ENCODE measurements at places on chromosomes 1 and 21.

DNA sequence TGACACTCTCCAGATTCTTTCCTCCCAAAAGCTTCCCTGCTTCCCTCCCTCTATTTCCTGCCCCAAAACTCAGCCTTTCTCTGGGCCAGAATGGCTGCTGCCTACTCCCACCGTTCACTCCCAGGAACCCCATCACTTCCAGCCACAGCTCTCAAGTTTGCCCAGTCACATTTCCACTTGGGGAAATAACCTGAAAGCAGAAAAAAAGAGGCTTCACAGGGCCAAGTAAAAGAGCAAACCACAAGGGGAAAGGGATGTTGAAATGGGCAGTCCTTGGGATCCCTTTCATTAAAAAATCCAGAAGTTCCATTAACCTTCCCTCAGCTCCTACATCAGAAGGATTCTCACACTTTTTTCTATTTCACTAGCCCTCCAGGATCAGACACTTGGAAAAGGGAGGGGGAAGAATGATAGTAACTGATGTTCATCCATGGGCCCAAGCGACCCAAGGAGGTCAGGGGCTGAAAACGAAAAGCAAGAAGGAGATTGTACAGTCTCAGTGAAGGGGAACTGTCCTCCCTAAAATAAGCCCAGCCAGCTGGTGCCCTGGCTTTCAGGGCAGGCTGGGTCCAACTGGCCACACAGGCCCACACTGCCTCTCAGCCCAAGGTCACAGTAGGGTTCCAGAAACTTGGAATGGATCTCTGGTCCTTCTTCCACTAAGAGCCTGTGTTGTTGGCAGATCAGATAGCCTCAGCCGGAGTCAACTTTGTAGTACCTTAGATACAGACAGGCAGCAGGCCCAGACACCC is 49.7 kb downstream of the DMAP1 start:
- DNase-seq, result no peak

GRCh38 chr1:99326215-99326949 is 62.1 kb downstream of the PLPPR4 start:
- DNase-seq, result no peak

GRCh38 chr1:151594143-151594625 is 17.7 kb upstream of the SNX27 start:
- DNase-seq, result peak; percentile 87

- no peak for DNase-seq
These were observed 66.0 kb downstream of the VCAM1 start for GRCh38 chr1:100785470-100786052.

DNA sequence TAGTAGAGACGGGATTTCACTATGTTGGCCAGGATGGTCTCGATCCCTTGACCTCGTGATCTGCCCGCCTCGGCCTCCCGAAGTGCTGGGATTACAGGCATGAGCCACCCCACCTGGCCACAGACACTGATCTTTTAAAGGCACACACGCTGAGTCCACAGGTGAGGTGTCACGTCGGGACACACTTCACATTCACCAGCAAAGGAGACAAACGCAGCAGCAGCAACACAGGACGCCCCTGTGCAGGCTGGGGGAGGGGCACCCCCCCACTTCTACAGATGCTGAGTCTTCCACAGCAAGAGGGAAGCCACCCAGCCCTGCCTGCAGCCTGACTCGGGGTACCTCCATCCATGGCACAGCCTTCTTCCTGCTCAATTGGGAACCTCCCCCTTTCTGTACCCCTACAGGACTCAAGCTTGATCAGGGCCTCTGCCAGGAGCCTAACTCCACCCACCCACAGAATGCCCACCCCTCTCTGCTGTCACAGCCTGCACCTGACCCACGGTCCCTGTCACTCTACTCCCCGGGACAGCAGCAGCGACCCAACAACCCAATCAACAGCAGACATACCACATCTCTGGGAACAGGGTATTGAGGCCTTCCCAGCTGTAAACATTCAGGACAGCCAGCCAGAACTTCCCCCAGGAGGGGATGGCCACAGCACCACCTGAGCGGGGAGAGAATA is 9.5 kb downstream of the LSS start:
- no peak for DNase-seq

GRCh38 chr1:222006715-222007114 is 264.8 kb upstream of the DUSP10 start:
- DNase-seq, result no peak

DNA sequence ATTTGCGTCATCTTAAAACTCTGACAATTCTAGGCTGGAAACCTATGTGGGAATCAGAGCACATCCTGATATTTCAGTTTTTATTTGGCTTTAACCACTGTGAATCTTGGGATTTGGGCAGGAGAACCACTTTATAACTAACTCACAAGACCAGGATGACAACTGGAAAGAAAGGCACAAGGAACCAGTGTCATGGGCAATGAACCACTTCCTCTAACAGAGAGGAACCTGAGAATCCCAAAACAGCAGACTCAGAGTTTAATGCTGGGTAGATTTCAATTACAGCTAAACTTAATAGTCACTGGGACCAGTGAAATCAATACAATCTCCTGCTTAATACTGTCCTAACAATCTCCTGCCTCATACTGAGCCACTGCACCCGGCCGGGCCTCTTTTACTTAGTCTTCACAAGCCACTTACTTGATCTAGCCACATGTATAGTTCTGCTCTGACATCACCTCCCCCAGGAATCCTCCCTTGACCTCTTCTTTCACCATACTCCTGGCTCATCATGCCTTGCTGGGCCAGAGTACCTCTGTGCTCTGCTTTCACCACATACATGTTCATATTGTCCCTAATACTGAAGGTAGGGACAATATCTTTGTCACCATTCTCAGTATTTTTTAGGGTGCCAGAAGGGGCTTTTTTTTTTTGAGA is 20.2 kb upstream of the SLFNL1 start:
- DNase-seq, result no peak

DNA sequence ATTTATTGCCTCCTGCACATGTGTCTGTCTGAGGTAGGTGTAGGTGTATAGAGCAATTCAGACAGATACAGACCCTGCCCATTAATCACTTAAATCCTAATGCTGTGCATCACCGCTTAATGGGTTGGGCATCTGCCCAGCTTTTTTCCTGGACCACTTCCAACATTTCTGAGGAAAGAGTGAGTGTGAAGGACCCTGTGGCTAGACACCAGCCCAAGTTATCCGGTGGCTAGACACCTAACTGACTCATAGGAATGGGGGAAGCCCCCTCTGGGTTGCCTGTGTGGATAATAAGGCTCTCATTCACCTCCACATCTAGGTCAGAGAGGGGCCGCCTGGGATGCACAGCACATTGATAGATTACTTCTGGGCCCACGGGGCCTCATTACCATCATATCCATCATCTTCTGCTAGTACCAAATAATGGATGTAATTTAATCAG is 121.1 kb upstream of the RAVER2 start:
- DNase-seq, result no peak

DNA sequence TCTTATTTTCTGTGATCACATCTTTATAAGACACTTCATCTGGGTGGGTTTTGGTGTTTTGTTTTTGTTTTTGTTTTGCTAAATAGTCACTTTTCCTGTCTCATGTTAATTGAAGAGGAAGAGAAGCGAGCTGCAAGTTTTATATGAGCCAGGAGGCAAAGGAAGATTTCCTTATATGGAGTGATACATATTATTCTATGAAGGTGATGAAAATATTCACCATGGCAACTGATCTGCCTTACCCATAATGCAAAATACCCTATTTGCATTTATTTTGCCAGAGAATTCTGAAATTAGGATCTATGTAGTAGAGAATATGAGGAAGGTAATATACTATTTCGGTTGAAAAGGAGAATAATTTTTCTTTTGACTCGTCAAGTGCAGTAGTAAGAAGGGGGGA is 13.9 kb downstream of the CXADR start:
- no peak for DNase-seq

GRCh38 chr1:176512966-176513365 is 50.0 kb downstream of the PAPPA2 start:
- no peak for DNase-seq

DNA sequence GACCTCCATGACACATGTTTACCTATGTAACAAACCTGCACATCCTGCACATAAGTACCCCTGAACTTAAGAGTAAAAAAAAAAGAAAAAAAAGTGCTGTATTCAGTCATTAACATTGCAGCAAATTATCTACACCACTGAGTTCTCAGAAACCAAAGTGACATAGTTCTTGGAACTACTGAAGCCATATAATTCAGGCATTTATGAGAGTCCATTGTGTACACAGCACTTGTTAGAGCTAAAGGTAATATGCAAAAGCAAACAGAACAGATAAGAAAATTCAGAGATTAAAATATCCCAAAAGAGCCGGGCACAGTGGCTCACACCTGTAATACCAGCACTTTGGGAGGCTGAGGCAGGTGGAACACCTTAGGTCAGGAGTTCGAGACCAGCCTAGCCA is 38.0 kb downstream of the F5 start:
- no peak for DNase-seq

DNA sequence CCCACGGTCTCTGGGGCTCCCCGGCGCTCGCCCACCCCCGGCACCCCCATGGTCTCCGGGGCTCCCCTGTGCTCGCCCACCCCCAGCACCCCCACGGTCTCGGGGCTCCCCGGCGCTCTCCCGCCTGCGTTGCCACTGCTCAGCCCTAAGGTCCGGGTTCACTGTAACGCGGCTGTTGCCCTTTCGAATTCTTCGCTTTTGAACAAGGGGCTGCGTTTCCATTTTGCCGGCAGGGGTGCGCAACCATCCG is 5.2 kb upstream of the FTCD start:
- no peak for DNase-seq

DNA sequence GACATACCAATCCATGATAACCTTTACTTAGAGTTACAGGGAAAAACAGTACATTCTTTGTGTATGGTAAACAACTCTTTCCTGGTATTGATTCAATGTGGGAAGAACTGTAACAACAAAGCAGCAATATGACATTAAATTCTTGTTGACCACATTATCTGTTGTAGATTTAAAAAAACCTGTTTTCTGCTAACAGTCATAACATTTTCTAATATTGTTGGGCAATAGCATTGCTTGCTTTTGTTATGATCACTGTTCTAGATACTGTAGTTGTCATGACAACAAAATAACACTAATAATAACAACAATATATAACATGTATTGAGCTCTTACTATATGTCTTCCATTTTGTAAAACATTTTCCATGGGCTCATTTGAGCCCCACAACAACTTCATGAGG is 54.2 kb downstream of the PDE4B start:
- no peak for DNase-seq

DNA sequence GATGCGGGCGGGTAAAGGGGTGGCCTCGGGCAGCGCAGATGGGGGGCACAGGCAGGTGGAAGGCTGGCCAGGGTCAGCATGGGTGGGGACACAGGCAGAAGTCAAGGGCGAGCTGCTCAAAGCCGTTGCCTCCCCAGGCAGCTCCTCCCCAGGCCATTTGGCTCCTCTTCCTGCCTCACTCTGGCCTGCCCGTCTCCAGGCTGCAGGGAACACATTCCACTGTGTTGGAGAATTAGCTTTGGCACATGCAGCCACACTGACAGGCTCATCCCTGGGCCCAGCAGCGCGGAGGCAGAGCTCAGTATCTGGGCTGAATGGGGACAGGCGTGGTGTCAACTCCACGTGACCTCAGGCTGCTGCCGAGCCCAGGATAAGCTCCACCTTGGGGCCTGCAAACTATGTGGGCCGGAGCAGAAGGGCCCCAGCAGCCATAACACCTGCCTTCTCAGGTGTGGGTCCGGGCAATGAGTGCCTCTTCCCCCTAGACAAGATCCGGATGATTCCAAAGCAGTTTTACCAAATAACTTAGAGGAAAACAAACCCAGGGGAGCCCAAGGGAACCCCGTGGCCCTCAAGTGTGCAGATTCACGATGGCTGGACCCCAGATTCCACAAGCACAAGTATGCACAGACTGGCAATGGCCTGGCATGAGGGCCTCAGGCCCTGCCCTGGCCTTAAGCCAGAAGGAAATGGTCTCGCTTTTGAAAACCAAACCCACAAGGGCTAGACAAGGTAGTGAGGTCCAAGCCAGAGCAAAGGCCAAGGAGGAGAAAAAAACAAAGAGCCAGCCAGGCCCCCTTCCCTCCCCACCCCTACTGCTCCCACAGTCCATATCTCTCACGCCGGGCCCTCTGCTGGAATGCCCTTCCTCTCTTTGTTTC is 40.2 kb downstream of the HSPG2 start:
- no peak for DNase-seq

- no peak for DNase-seq
These were observed 15.6 kb upstream of the ATP1A1 start for GRCh38 chr1:116357487-116357886.

DNA sequence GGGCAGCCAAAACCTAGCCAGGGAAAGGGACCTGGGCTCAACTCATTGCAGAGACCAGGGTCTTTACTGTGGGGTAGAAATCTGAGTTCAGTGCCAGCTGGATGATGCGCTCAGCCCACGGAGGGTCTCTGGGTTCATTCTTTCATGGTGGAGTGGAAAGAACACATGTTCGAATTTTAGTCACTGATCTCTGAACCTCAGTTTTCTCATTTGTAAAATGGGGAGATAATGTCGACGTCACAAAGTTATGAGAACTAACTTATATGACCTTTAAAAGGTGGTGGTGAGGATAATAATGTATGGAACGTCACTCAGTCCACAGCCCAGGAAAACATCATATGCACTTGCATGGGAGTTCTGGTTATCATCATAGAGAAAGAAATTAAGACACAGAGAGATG is 1.2 kb upstream of the TAL1 start:
- DNase-seq, result no peak

GRCh38 chr1:9143250-9143649 is 14.3 kb upstream of the GPR157 start:
- DNase-seq, result no peak

GRCh38 chr1:244406337-244406736 is 45.4 kb downstream of the ADSS2 start:
- no peak for DNase-seq

DNA sequence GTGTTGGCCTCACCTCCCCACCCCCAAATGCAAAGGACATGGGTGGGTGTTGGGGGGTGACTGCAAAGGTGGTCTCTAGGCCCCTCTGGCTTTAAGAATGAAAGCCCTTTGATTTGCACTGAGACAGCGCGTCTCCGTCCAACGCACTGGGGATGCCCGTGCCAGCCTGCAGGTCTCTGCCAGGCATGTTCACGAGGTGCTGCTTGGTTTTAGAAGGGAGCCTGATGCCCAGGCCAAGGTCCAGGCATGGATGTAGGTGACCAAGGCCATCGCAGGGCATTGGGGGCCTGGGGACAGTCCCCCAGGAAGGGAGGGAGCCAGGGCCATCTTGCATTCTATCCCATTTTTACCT is 363.6 kb upstream of the VAMP3 start:
- no peak for DNase-seq

GRCh38 chr1:39391691-39392679 is 99.5 kb upstream of the BMP8A start:
- no peak for DNase-seq

DNA sequence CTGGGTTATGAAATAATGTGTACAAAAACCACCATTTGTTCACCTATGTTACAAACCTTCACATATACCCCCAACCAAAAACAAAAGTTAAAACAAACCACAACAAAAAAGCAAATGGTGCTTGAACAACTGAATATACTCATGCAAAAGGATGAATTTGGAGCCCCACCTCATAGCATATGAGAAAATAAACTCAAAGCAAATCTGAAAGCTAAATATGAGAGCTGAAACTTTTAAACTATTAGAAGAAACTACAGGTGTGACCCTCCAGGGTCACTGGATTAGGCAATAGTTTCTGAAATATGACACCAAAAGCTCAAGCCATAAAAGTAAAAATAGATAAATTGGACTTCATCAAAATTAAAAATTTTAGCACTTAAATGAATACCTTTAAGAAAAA is 215.5 kb upstream of the CHRM3 start:
- no peak for DNase-seq

All from germinal center (tissue), 1 donor.